Right lung (tissue), 10 donors: ENCODE measurements at places on chromosomes 2 and 18. TPM values are rescaled to one million over a fixed set of nuclear protein-coding genes. Genes with fewer than 3 reads are reported as not detected.
A peak's percentile ranks its signal among the peaks of the same experiment; 100 is the strongest.

HOXD1 gene
- 1.3 TPM for polyA plus RNA-seq

DNA sequence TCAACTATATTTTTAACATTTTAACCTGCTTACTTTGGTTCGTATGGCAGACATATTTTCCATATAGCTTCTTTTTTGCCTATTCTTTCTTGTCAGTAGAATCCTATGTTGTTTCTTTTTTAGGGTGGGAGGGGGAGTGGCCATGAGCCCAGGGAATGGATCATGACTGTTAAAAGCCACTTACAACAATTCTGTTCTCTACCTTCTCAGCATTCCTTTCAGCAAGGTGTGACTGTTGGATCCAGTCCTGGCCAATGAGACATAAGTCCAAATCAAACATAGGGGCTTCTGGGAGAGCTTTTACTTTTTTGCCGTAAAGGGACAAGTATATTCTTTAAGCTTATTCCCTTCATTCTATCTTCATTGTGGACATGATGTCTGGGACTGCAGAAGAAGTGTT is 25.0 kb upstream of the DNAH6 start:
- no peak for DNase-seq

GAD1 gene
- 0.95 TPM for polyA plus RNA-seq

TMEM163 gene
- 7.8 TPM for polyA plus RNA-seq

GRCh38 chr2:10109311-10109710 is 13.2 kb upstream of the RRM2 start:
- no peak for DNase-seq

- no peak for DNase-seq
These were observed 202 bp downstream of the MCEE start for GRCh38 chr2:71129902-71130151.

GRCh38 chr2:45636008-45636407 is 15.5 kb upstream of the PRKCE start:
- no peak for DNase-seq

DYNAP gene
- polyA plus RNA-seq: not detected

DNA sequence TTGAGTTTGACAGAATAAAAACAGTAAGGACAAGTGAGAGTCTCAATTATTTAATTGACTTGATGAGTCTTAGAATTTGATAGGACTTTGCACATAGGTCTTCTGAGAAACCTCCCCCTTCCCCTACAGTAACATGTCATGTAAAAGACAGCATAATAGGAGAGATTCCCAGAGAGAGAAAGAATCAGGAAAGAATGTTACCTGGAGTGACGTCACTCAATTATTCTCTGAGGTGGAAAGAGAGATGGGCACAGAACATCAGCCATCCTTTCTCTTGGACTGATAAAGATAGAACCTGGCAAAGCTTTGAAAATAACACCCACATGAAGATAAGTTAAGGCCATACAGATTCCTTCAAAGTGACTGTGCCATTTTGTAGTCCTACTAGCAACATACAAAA is 19.3 kb upstream of the FRZB start:
- no peak for DNase-seq

ASTL gene
- 0.13 TPM for polyA plus RNA-seq

GRCh38 chr2:29115797-29116781 is 874 bp downstream of the CLIP4 start:
- DNase-seq: peak; percentile 28

- DNase-seq: no peak
These were observed 489.1 kb upstream of the ACVR2A start for GRCh38 chr2:147355706-147356105.

GRCh38 chr18:44895176-44895798 is 214.6 kb downstream of the SETBP1 start:
- no peak for DNase-seq

DNA sequence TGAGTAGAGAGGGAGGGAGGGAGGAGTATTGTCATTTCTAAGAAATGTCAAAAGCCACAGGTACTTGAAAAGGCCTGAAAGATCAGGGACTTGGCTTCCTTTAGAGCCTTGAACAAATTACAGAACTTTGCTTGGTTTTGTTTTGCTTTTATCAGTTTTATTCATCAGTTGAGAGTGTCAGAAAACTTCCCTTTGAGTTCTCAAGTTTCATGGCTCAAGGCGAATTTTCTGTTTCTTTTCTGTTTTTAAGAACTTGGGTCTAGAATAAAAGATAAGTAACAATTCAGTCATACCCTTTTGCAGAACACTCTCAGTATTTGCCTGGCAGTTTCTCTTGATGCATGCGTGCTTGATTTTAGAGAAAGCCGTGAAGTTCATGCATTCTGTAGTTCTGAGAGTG is 531.9 kb downstream of the PARD3B start:
- DNase-seq: no peak

- DNase-seq: no peak
These were observed 4.9 kb downstream of the TM4SF20 start for GRCh38 chr2:227374158-227374557.

DNA sequence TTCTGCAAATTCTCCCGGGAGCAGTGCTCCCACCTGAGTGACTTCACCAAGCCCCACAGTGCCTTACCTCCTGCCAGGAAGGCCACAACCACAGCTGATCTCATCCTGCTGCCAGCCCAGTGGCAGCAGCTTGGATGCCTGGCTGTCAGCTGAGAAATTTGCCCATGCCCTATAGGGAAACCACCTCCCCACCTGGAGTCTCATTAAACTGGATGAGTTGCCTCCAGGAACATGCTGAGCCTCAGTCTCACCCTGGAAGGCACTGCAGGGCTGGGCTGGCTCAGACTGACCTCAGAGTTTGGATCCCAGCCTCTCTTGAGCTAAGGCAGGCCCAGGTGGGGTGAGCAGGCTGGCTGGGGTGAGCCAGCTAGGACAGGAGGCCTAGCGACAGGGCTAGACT is 23.3 kb downstream of the REEP1 start:
- DNase-seq: no peak

- no peak for DNase-seq
These were observed 387.2 kb downstream of the TRIB2 start for GRCh38 chr2:13103778-13104493.

GRCh38 chr18:8908792-8909510 is 193.5 kb upstream of the NDUFV2 start:
- no peak for DNase-seq

ZNF407 gene
- 11.3 TPM for polyA plus RNA-seq

- DNase-seq: no peak
These were observed 499.2 kb downstream of the CNTNAP5 start for GRCh38 chr2:124524155-124524915.

DNA sequence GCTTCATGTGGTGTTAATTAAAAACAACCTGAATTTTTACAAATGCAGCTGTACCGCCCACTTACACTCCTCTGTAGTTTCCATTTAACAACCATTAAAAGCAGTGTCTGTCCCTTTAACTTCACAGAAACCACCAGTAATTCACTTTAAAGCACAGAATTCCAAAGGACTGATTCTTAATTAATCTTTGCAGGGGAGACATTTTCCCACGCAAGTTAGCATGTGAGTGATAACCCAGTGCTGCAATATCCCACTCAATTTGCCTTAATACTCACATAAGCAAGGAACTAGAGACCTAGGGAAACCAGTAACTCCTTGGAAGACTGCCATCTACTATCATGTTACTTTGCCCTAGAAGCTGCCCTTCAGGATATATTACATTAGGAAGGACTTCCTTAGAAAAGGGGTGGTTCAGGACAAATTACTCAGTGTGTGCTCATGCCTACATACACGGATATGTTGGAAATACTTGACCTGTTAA is 102.3 kb downstream of the OSR1 start:
- peak; percentile 8 for DNase-seq

DNA sequence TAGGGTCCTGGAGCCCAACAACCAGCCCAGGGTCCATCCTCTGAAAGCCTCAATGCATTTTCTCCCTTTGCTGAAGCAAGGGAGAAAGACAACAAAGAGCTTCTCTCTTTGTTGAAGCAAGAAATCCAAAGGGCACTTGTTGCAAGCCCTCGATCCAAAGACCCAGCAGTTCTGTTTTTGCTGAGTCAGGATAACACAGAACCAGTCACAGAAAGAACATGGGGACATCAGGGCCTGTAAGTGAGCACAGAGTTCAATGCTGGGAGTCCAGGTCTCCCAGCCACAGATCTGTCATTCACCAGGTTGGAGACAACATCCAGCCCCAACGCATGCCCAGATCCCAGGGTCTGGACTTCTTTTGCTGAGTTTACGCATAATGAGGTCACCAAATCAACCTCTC is 315.8 kb upstream of the KLHL29 start:
- no peak for DNase-seq

GRCh38 chr2:144519934-144520731 is at the start of gene ZEB2:
ZEB2 (minus strand) TSS chr2:144520119; CDS start chr2:144517350, 2,769 bp downstream.
- peak; percentile 87 for DNase-seq

DNA sequence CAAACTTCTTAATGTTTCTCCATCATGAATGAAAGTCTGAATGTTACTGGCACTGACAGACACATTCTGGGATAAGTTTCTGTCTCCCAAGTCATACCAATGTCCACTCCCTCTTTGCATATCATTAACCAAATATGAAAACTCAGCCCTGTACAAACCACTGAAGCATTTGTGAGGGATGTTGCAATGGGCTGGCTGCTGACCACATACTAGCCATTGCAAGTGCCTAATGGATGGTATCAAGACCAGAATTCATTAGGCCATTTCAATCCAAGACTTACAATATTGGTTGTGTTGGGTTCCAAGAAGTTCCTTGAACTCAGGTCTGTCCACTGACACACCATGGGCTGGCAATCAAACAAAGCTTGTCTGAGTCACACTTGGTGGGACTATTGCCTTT is 73.8 kb downstream of the CBLN2 start:
- DNase-seq: no peak

- no peak for DNase-seq
These were observed 164.1 kb downstream of the TMEM247 start for GRCh38 chr2:46643493-46643892.

DNA sequence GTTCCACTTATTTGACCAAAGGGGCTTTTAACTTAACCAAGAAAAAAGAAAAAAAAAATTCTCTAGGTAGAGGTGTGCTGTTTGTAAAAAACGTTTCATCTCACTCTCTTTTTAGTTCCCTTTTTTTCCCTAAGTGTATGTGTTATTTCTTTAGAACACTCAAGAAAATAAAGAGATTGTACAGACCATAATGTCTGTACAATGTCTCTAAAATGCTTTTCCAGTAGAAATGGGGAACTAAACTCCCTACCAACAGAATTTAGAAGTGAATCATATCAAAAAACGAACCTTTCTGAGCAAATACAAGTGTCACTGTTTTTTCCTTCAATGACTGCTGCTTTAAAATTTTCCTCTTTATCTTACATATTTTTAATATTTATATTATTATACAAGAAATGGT is 72.0 kb downstream of the CDH7 start:
- no peak for DNase-seq

DNA sequence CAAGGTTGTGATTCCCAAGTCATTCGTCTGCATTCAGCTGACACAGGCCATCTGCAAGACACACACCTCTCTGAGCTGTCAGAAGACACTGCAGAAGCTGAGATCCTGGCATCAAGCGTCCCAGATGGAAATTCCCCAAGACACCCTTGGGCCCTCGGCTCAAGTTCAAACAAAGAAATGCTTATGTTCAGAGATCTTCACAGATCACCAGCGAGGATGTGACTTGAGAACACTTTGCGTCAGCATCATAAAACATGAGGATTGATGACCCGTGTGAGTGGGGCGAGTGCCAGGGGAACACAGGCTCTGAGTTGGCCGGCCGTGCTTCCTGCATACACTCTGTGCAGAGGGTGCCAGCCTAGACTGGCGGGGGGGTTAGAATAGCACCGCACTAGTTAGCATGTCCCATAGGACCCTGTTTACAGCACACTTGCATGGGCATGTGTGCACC is 36.8 kb downstream of the KCNIP3 start:
- no peak for DNase-seq

DNA sequence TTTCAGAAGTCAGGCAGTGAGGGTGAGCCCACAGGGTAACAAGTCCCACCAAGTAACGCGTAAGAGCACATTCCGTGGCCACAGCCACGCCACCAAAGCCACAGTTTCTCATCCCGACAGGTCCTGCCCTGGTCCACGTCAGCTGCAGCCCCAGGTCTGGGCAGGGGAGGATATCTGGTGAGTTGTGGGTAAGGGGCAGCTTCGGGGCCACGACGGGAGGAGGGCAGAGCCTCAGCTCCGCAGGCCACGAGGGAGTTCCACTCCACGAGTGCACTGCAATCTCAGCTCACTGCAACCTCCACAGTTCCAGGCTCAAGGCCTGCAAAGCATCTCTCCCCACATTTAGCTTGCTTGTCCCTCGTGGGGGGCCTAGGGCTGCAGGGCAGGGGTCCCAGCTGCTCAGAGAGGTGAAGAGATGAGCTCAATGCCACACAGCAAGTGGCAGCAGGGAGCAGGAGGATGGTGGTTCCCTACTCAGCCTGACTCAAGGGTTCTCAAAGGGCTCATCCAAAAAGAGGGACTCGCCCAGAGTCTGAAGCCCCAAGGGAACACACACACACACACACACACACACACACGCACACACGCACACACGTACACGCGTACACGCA is 12.5 kb downstream of the SNORC start:
- DNase-seq: no peak

CDK15 gene
- 0.26 TPM for polyA plus RNA-seq

ARHGAP28 gene
- 240 TPM for polyA plus RNA-seq

ACTG2 gene
- polyA plus RNA-seq: 50.0 TPM

NCKAP1 gene
- polyA plus RNA-seq: 126 TPM

- DNase-seq: no peak
These were observed 72.8 kb downstream of the TBR1 start for GRCh38 chr2:161488879-161489278.

GRCh38 chr2:196453613-196454047 is 185.9 kb upstream of the CCDC150 start:
- no peak for DNase-seq

DNA sequence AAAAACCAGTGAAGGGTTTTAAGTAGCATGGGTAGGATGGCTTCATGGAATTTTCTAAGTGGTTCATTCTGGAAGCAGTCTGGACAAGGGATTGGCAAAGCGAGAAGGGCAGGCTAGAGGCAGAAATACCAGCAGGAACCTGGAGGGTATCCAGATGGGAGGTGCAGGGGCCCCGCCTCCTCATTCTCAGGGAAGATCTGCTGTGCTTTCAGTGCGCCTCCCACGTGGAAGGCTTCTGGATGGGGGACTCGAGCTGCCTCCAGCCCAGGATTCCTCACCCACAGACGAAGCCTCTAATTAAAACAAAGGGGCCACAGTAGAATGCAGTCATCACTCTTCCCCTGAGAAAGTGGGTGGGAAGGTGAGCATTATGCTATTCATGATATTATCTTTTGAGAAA is 79.8 kb downstream of the VSNL1 start:
- DNase-seq: no peak

DNA sequence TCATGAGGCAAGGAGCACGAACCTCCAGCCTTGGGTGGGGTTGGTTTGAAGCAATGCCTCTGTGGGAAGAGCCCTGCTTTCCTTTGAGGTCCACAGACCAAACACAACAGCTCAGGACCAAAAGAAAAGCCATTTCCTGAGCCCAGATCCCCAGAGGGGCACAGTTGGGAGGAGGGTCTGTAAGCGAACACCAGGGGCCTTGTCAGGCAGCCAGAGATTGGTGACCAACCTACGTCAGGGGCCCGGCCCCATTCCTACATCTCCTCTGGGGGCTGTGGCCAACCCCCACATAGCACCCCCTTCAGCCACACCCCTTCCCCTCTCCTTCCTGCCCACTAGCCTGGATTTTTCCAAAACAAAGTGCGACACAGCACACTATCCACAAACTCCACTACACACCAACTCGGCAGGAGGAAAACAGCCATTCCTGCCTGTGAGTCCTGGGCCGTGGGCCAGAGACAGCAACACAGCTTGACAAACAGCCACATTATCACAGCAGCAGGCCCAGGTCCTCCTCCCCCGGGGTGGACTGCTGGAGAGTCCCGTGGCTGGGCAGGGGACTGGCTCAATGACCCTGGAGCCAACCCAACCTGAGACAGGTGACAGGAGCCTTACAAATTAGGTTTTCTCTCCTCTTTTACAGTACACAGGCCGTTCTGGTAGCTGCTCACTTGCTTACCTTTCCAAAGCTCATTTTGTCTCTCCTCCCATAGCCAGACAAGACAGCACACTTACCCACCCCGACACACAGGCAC is 98.8 kb downstream of the TNS1 start:
- peak; percentile 84 for DNase-seq
